Umbilical cord (tissue), 2 donors: ENCODE measurements at places on chromosomes 7 and 10. TPM values are rescaled to one million over a fixed set of nuclear protein-coding genes. Genes with fewer than 3 reads are reported as not detected.
A peak's percentile ranks its signal among the peaks of the same experiment; 100 is the strongest.

Gene GPR158
- 5.3 TPM for total RNA-seq

Gene IDI2
- 1.9 TPM for total RNA-seq

Gene FAM237B
- 1.7 TPM for total RNA-seq

Gene ETV1
- total RNA-seq: 30.3 TPM

Gene GARIN1A
- 0.72 TPM for total RNA-seq

Gene FBXL13
- 5.3 TPM for total RNA-seq

Gene NKX2-3
- total RNA-seq: not detected

DNA sequence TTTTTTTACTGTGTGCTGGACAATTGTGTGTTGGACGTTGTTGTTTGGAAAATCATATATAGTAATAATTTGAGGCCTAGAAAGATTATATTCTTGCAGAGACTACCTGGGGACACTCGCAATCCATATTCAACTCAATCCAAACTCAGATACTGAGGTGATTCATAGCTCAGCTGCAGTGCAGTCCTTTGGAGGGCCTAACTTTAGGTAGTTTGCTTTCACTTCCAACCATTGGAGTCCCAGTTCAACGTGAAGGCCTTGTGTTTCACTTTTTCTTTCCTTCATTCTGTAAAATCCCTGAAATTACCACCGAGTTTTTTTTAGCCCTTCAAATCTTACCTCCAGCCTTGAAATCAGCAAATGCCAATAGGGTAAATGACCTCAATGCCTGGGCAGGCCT is 32.3 kb downstream of the ATRNL1 start:
- no peak for DNase-seq

DNA sequence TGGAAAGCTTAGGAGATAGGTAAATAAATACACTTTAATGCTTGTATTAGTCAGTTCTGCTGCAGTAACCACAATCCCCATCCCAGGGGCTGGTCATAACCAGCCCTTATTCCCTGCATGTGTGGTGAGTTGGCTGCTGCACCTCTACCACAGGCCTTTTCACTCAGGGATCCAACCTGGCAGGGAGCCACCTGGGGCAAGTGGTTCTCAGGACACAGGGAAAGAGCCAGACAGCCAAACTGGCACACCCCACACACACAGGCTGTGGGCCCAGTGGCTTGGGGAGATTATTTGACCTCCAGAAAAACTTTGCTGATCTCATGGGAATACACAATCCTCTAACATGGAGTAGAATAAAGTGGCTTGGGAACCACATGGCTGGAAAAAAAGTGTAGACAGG is 400.0 kb upstream of the RNF32 start:
- no peak for DNase-seq

DNA sequence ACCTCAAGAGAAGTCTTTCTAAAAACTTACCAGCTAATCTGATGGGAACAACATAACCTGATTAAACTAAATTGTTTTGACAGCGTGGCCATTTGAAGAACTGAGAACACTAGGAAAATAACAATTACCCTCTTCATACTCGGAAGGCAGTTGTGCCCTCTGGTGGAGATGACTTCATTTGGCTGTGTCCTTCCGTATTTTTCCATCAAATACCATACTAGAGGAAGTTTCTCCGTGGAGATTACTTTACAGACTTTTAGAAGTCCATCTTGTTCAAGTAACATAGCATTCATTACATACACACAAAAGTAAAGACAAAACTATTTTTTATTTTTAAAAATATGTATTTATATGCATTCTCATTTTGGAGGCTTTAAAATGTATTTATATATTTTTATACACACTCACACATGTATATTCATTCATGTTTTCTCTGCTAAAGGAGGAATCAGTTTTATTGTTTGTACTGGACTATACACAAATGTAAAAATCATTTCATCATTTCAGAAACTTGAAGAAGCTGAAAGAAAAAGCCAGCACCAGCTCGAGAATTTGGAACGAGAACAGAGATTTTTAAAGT is 25.2 kb downstream of the SMNDC1 start:
- DNase-seq: peak; percentile 77

DNA sequence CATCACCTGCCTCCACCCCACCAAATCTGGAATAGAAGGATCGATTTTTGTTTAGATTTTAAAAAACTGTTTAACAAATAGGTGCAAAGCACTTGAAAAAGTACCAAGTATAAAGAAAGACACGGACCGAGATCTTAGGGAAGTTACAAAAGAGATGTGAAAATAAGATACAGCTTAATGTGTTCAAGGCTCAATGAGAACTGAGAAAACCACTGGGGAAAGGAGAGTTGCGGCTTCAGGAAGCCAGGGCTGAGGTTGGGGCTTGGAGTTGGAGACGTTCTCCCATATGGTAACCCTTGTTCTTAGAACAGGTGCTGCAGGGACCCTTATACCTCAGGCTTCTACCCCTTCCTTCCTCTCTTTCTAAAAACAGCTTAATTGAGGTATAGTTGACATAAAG is 140.2 kb downstream of the FANK1 start:
- no peak for DNase-seq

- DNase-seq: no peak
Observed at GRCh38 chr10:124667425-124668345, 76.5 kb downstream of the FAM53B start.

DNA sequence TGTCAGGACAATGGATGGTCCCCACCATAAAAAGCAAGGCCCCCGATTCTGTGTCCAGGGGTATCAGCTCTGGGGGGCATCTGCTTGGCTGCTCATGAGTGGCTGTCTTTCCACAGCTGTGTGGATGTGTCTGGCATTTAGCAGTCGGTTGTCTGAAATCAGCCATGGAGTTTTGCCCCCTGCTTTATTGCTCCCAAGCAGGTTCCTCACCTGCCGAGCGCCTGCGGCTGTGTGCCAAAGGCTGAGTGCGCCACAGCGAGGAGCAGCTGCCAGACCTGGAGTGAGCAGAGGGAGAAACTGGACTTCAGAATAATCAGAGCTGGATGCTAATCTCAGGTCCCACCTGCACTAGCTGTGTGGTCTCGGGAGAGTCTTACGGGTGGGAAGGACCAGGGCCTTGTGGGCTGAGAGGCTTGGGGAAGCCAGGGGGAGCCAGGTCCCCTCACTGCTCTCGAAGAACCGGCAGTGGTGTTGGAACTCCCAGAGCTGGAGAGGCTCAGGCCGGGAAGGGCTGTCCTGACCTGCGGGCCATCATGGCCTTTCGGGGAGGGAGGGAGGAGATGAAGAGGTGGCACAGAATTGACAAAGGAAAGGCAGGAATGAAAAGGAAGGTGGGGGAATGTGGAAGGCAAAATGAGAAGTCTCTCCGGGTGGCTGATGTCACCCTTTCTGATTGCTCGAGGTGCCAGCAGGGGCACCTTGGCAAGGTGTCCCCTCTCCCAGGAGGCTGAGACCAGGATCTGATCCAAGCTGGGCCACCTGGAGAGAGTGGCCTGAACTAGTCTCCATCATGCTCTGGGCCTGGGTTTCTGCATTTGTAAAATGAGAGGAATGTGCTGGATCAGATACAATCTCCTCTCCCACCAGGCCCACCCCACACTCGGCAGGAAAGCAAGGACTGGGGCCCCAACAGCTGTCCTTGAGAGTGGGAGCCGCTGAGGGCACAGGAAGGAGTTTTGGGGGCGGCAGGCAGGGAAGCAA is 30.2 kb upstream of the LEP start:
- no peak for DNase-seq

GRCh38 chr10:3926258-3926657 is 141.2 kb upstream of the KLF6 start:
- no peak for DNase-seq

- no peak for DNase-seq
Observed at GRCh38 chr7:30027740-30028215, 434 bp upstream of the PLEKHA8 start.

GRCh38 chr7:3657206-3657605 is 356.2 kb downstream of the SDK1 start:
- DNase-seq: peak; percentile 5

DNA sequence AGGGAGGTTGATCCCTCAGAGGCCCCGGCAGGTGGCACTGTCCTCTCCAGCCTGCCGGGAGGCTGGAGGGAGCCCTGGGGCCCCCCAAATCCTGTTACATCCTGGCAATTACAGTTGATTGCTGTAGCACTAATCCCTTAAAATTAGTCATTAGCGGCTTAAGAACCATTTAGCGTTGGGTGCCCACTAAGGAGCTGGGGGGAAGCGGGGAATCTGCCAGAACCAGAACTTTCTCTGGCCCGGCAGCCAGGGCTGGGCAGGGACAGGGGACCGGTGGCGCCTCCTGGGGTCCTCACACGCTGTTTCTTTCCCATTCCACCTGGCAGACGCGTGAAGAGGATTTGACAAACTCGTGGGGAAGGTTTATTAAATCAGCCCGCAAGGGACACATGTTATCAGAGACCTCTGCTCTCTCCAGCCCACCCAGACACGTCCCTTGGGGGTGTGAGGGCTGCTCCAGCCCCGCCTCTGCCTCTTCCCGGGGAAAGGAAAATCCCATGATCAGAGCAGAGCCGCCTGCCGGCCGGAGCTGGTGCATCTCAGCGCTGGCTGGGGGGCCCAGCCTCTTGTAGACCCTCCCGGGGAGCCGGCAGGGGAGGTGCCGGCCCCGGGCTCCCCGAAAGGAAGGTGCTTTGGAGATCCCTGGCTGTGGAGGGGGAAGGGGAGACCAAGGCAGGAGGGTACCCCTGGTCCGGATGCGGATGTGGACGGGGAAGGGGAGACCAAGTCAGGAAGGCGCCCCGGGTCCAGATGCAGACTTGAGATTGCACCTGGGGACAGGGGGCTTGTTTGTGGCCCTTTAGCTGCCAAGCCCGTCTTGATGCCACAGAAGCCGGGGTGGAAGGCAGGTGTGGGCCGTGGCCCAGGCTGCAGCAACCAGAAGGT is 142.7 kb downstream of the ELFN1 start:
- DNase-seq: no peak

DNA sequence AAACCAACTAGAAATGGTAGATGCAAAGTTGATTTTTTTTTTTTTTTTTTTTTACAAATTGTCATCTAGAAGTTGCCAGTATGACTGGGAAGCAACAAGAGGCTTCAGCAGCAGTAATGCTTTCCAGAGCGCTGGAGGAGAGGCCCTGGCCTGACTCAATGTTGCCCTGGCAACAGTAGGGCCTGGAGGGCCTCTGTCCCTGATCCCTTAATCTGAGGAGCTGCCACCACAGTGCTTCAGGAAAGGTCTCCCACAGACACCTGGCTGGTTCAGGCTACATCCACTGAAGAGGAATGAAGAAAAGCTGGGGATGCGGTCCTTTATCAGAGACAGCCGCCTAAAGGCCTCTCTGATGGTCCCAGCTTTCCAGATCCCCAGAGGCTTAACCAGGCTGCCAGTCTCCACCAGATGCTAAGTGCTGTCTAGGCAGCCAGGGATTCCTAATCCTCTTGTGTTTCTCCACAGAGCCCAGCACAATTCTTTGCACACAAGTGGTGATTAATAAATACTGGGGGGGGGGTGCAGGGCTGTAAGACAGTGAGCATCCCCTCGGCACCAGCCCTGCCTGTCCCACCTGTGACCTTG is 33.7 kb downstream of the ZNF777 start:
- peak; percentile 79 for DNase-seq

- DNase-seq: no peak
Observed at GRCh38 chr10:2948127-2948854, 119.1 kb upstream of the PFKP start.

- DNase-seq: peak; percentile 46
Observed at GRCh38 chr7:25707768-25708620, 444.0 kb upstream of the NFE2L3 start.

- DNase-seq: no peak
Observed at GRCh38 chr10:68125772-68126171, 16.5 kb downstream of the MYPN start.

GRCh38 chr7:12629816-12630512 is 57.5 kb upstream of the ARL4A start:
- no peak for DNase-seq

GRCh38 chr10:75887369-75887768 is 455.9 kb downstream of the LRMDA start:
- no peak for DNase-seq

- DNase-seq: no peak
Observed at GRCh38 chr10:31677195-31678138, 251.2 kb downstream of the ARHGAP12 start.

- no peak for DNase-seq
Observed at GRCh38 chr7:113880559-113880958, 38.2 kb downstream of the PPP1R3A start.
